Right ventricle myocardium superior (tissue), 1 donor: ENCODE measurements at places on chromosomes 1 and 21. TPM values are rescaled to one million over a fixed set of nuclear protein-coding genes. Genes with fewer than 3 reads are reported as not detected.

DNA sequence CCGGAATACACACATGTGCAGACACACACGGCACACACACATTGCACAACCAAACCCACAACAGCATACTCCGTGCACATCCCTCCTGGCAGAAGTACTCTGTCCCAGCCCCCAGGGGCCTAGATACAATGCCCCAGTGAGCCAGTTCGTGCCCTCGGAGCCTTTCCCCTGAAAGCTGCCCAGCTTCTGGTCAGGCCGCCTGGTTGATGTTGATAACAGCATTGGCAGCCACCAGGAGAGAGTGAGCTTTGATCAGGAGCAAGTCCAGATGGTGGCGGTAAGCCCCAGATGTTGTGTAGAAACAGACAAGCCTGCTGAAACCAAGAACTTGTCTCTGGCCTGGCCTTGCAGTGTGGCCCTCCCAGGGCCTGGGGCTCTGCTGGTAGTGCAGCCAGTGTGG is 109.1 kb downstream of the GRIK3 start:
- no peak for DNase-seq

DNA sequence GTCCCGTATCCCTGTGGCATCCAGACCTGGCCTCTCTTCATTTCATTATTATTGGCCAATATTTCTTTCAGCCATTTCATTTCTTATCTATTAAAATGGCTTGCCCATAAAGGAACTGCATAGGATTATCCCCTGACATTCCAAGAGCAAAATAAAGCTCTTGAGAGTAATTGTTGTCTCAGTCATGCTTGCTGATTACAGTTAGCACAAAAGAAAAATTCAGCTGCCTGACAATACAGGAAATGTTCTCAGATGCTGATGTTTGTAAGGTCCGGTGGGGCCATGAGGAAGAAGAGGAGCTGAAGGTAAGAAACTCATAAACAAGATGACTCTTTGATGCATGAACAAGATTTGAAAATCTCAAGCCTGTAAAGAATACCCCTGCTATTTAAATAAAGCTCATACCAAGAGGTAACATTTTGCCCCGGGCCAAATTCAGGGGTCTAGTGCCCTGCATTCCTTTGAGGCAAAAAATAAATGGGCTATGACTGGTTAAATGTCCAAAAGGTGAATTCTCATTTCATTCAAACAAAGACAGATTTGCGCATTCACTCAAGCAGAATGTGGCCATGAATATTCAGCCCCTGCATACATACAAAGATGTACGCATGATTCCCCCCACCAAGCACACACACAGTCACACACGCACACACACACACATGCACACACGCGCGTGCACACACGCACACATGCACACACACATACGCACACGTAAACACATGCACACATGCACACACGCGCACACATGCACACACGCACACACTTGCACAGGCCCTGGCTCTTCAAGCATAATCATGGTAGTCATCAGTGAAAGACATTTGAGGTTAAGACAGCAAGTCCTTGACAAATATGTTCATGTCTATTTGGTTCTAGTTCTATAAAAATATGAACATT is 44.8 kb downstream of the KCNJ15 start:
- no peak for DNase-seq

TIE1 gene
- 18.5 TPM for total RNA-seq

GRCh38 chr21:31967334-31967733 is 94.5 kb downstream of the HUNK start:
- no peak for DNase-seq

- DNase-seq: peak; percentile 81
Observed at GRCh38 chr1:163174524-163175437, 27.9 kb downstream of the RGS5 start.

DNA sequence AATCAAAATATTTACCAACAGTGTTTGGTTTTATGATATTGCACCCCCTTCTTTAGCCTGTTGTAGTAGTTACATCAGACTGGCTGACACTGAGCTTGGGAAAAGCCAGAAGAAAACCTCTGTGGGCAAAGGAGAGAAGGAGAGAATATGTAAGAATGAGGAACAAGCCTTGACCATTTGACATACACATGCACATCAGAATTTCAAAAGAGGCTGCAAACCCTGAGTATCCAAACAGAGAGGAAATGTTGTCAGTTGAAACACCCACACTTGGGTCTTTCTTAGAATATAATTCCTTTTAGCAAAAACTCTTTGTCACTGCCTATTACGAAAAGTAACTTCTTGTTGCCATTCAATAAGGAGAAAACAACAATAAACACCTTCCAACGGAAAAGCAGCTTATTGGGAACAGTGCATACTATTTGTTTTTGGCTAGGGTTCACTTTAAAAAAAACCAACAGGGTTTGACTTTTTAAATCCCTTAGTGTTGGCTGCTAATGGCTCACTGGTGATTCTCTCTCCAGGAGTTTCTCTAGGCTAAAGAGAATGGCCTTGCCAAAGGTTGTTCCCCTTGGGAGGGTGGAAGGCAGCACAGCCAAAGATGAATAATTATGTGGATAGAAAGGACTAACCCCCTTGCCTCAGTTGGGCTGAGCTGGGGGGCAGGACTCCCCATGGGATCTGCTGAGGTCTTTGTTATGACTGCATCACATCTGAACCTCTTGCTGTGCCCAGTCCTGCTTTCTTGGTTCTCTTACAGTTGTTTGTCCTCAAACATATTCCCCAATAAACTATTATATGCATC is 48.9 kb downstream of the GORAB start:
- DNase-seq: peak; percentile 58

RHOU gene
- total RNA-seq: 4.2 TPM

GRCh38 chr1:214581785-214582184 is 21.2 kb upstream of the CENPF start:
- DNase-seq: no peak

GRCh38 chr1:19815801-19816736 is 986 bp upstream of the RNF186 start:
- no peak for DNase-seq

- DNase-seq: no peak
Observed at GRCh38 chr1:6271554-6271953, 10.7 kb upstream of the GPR153 start.

- peak; percentile 61 for DNase-seq
Observed at GRCh38 chr1:116020668-116021272, 44.5 kb downstream of the SLC22A15 start.

GRCh38 chr1:197224160-197224559 is 43.9 kb upstream of the CRB1 start:
- no peak for DNase-seq

DNA sequence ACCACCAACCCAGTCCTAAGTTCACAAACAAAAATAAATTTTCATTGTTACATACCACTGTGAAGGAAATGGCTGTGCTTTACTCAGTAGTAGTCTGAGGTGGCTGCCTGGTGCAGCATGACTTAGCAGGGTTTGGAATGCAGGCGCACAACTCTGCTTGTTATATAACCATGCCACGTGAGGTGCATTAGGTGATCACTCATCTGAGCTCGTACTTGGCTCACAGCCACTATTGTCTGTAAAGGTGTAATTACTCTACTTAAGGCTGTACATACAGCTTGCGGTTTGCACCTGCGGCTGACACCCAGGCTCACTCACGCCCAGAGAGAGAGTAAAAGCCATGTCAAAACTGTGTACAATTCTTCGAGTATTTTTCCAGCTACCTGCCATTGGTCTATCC is 599.4 kb downstream of the LTN1 start:
- no peak for DNase-seq

LCE6A gene
- total RNA-seq: not detected

DNA sequence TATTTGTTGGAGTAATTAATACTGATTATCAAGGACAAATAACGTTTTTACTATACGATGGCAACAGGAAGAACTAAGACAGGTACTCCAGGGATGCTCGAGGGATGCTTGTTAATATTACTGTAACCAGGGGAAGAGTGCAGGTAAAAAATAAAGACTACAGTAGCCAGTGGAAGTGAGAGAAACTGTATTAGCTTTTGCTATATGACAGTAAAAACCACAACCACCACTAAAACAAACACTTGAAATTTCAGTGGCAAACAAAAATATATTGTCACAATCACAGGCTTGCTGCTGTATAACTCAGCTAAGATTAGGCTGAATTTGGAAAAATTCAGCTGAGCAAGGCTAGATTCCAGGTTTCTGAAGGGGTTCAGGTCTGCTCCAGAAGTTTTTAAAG is 812.6 kb upstream of the ADGRL4 start:
- no peak for DNase-seq

GRCh38 chr1:32020339-32020738 is 6.7 kb downstream of the KHDRBS1 start:
- no peak for DNase-seq

DNA sequence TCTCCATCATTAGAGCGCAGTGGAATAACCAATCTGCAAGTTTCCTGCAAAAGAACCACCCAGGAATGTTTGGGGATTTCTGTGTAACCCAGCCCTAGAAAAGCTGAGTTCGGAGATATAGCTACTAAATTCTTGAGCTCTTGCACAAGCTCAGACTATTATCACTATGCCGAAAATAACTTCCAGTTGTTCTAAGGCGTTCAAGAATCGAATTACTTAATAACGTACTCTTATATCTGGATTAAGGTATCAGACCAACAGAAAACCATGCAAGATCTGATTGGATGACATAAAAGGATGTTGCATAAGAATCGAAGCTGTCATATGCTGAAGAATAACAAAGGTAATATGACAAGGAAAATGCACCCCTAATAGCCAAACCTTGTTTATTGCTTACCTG is 7.5 kb upstream of the LAMC2 start:
- no peak for DNase-seq

GRCh38 chr1:119249283-119249682 is 108.8 kb upstream of the WARS2 start:
- no peak for DNase-seq

ASAP3 gene
- total RNA-seq: 44.6 TPM

- DNase-seq: no peak
Observed at GRCh38 chr21:31221043-31221442, 123.0 kb downstream of the TIAM1 start.

- DNase-seq: no peak
Observed at GRCh38 chr1:119310301-119310700, 58.3 kb upstream of the HAO2 start.

- no peak for DNase-seq
Observed at GRCh38 chr1:30191154-30191702, 532.2 kb downstream of the MATN1 start.

VASH2 gene
- total RNA-seq: 2.2 TPM

GRCh38 chr1:23980728-23981070 is 572 bp upstream of the SRSF10 start:
- DNase-seq: no peak

GRCh38 chr1:61638911-61639605 is 85.9 kb downstream of the TM2D1 start:
- no peak for DNase-seq

- DNase-seq: no peak
Observed at GRCh38 chr1:14603645-14604044, 5.2 kb downstream of the KAZN start.

- DNase-seq: no peak
Observed at GRCh38 chr1:183283286-183283685, 97.2 kb downstream of the LAMC2 start.

DNA sequence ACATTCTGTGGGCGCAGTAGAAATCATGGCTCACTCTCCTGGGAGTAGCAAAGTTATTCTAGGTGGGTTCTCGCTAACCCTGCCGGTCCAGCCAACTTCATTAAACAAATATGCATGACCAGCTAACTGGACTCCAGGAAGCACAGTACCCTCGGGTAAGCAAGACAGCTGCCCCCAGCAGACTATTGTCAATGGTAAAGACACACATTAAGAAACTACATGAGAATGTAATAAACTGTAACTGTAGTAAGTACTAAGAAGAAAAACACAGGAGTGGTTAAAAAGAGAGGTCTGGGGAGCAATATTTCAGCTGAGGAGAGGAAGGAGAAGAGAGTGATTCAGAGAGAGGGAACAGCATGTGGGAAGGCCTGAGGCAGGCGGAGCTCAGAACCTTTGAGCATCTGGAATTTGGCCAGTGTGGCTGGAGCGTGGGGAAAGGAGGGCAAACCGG is 7.4 kb downstream of the SLC2A5 start:
- no peak for DNase-seq

- no peak for DNase-seq
Observed at GRCh38 chr1:44105810-44106209, 12.8 kb upstream of the KLF17 start.

- DNase-seq: no peak
Observed at GRCh38 chr1:77218477-77219165, 609 bp downstream of the PIGK start.

AGBL4 gene
- total RNA-seq: 0.16 TPM

HSPB7 gene
- total RNA-seq: 3,577 TPM

GRCh38 chr1:233665575-233666270 is 51.8 kb downstream of the KCNK1 start:
- DNase-seq: no peak

ARHGEF11 gene
- 29.9 TPM for total RNA-seq

- DNase-seq: no peak
Observed at GRCh38 chr1:214454569-214455396, 96.6 kb downstream of the PTPN14 start.

- DNase-seq: no peak
Observed at GRCh38 chr1:25469177-25469576, 38.5 kb downstream of the MACO1 start.
